ENCODE measurements at places on chromosomes 2 and 18.

DNA sequence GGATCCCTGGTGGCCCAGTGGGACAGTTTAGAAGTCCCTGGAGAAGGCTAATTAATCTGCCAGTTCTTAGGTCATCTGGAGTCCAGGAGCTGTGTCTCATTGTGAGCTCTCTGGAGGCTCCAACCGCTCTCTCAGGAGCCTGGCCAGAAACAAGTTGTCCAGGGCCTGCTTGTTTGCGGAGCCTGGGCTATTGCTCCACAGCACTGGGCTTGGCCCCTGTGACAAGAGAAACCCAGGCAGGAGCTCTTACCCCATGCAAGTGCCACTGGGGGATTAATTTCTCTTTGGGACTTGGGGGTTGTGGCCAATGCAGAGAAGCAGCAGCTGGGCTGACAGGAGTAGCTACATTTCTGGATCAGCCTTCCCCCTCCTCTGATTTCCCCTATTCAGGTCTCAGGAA, 24.5 kb upstream of the TNP1 start:
- DNase-seq = no peak

GRCh38 chr2:207236156-207236935, 70.6 kb upstream of the KLF7 start:
- no peak for DNase-seq

- DNase-seq = no peak
These were observed 128.7 kb downstream of the UXS1 start for GRCh38 chr2:106065268-106065982.

GRCh38 chr2:119688616-119689015, 9.6 kb downstream of the TMEM177 start:
- DNase-seq = no peak

GRCh38 chr2:63589148-63589958, 590 bp downstream of the MDH1 start:
- DNase-seq = no peak

DNA sequence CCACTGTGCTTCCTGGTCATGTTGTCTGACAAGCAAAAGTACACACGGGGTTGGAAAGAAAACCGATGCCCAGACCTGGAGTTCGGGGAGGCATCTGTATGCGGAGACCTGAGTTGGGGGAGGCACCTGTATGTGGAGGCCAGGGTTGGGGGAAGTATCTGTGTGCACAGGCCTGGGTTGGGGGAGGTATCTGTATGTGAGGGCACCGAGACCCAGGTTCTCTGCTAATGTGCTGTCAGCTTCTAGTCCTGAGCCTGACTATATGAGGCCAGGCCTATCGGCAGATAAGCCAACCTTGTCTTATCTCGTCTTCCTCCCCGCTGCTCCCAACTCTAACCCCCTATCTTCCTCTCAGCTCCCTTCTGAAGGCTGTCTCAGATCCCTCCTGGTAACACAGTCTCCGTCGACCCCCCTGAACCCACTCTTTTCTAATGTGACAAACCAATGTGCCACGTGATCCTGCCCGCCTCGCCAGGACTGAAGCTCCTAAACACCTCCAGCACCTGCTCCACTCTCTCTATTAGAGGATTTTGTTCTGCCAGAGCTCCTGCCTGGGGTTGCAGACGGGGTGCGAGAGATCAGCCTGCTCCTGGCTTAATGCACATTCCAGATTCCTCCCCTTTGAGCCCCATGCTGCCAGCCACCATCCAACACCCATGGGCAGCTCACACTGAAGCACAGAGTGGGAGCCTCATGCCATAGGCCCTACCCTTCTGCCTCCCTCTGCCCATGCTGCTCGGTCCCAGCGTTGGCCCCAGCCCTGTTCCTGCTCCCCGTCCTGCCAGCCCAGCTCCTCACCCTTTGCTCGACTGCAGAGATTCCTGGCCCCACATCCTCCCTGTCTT, 188.4 kb downstream of the SH3BP4 start:
- DNase-seq = no peak
